ENCODE measurements at places on chromosomes 2 and 18.

DNA sequence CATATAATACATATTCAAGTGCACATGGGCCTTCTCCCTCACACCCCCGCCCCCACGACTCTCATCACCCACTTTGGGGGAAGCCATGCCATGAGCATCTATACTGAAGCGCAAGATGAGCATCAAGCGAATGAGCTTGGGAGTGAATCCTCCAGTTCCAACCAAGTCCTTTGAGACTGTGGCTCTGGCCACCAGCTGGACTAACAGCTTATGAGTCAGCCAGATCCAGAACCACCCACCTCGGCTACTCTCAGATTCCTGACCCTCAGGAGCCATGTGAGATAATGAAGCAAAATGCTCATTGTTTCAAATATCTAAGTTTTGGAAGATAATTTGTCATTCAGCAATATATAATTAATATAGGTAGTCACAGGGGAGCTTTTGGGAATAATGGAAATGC, 22.2 kb upstream of the IL1RL1 start:
- no peak overlapping the region for H3K4me3 ChIP-seq
- DNase-seq = no peak
- H3K27ac ChIP-seq = no peak overlapping the region
- H3K27me3 ChIP-seq = peaks cover 7% of the 10 kb centered on the region
- no peaks in the 10 kb centered on the region for H3K36me3 ChIP-seq

DNA sequence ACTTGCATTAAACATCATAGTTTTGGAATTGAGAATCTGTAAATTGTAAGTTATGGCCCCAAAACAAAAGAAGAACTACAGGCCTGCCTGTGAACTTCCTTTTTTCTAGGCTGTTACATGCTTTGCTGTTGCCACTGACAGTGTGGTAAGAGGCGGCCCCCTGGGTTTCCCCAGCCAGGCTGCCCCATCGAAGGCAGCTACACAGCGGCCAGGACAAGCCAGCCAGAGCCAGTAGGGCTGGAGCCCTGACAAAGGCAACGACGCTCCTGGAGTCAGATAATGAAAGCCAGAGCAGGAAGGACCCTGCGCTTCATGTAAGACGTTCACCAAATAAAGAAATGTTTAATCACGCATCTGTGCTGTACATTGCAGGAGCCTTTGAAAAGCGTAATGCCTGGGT, 55.0 kb downstream of the ANKRD44 start:
- H3K27me3 ChIP-seq = no peaks in the 10 kb centered on the region
- peak overlapping the region; percentile 6 for H3K27ac ChIP-seq
- H3K4me1 ChIP-seq = peaks cover 16% of the 10 kb centered on the region
- H3K36me3 ChIP-seq = no peaks in the 10 kb centered on the region

DNA sequence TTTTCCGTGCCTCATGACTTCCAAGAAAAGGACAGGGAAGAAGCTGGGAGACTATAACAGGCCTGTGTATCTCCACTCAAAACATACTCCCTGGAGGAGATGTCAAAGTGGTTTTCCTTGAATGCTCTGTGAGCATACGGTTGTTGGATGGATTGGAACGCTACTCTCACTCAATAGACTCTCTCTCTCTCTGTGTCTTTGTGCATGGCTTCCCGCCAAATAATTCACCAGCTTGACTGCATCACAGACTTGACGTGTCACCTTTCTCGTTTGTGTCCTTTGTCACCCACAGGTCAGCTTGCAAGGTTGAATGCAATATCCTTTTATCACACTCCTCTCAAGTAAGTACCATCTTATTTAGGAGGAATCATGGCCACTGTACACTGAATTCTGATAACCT, 156.8 kb upstream of the MAPRE2 start:
- no peaks in the 10 kb centered on the region for H3K4me1 ChIP-seq
- H3K36me3 ChIP-seq = no peaks in the 10 kb centered on the region
- no peak for DNase-seq
- H3K27ac ChIP-seq = no peak overlapping the region

DNA sequence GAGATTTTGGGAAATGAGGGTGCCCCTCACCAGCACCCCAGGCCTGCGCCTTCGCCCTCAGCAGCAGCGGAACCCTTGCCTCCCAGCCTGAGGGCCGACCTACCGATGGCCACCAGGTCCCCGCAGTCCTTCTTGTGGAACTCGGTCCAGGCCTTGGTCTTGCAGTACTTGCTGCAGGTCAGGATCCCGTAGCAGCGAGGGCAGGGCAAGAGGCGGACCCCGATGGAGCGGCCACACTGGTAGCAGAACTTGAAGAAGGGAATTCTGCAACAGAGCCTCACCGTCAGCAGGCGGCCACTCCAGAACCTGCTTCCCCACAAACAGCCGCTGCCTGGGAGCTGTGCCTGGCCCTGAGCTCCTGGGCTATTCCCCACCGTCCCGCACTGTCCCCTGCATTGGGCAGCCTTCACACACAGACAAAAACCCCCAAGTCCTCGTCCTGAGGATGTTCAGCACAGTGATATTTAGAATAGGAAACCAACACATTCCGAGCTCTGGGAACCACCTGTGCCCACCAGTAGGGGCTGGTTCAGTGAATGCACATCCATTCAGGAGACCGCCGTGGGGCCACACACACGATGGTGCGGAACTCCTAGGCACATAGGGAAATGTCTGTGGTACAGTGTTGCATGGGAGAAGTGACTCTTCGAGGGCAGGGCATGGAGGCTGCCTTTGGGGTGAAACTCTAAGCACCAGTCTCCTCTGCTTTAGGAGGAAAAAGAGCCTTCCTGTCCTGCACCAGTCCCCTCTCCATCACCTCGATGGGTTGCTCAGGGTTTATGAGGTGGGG, 45.6 kb downstream of the GPC1 start:
- peaks cover 11% of the 10 kb centered on the region for H3K36me3 ChIP-seq
- H3K27ac ChIP-seq = no peak overlapping the region
- peak; percentile 1 for DNase-seq
- H3K4me3 ChIP-seq = no peak overlapping the region
- H3K4me1 ChIP-seq = no peaks in the 10 kb centered on the region

GRCh38 chr18:66317243-66318090, 286.4 kb downstream of the CDH19 start:
- no peaks in the 10 kb centered on the region for H3K27me3 ChIP-seq
- H3K4me1 ChIP-seq = no peaks in the 10 kb centered on the region
- H3K36me3 ChIP-seq = no peaks in the 10 kb centered on the region
- H3K4me3 ChIP-seq = no peak overlapping the region

GRCh38 chr18:50051288-50051687, 143.7 kb downstream of the MYO5B start:
- H3K4me1 ChIP-seq = no peaks in the 10 kb centered on the region
- no peak overlapping the region for H3K27ac ChIP-seq
- no peaks in the 10 kb centered on the region for H3K36me3 ChIP-seq

GRCh38 chr2:239152916-239153305, 247.9 kb downstream of the HDAC4 start:
- no peak overlapping the region for H3K27ac ChIP-seq
- DNase-seq = no peak
- no peaks in the 10 kb centered on the region for H3K4me1 ChIP-seq
- no peaks in the 10 kb centered on the region for H3K27me3 ChIP-seq

DNA sequence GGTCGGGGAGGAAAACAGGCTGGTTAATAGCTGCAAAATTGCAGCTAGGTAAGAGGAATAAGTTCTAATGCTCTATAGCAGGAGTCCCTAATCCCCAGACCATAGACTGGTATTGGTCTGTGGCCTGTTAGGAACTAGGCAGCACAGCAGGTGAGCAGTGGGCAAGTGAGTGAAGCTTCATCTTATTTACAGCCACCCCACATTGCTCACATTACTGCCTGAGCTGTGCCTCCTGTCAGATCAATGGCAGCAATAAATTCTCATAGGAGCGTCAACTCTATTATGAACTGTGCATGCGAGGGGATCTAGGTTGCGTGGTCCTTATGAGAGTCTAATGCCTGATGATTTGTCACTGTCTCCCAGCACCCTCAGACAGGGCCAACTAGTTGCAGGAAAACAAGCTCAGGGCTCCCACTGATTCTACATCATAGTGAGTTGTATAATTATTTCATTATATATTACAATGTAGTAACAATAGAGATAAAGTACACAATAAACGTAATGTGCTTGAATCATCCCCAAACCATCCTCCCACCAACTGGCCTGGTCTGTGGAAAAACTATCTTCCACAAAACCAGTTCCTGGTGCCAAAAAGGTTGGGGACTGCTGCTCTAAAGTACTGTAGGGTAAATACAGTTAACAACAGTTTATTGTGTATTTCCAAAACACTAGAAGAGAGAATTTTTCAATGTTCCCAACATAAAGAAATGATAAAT, 91.7 kb upstream of the TFCP2L1 start:
- H3K4me3 ChIP-seq = no peak overlapping the region
- H3K4me1 ChIP-seq = no peaks in the 10 kb centered on the region
- no peak overlapping the region for H3K27ac ChIP-seq
- DNase-seq = no peak

GRCh38 chr2:203994735-203995134, 58.2 kb downstream of the ICOS start:
- no peaks in the 10 kb centered on the region for H3K27me3 ChIP-seq
- H3K36me3 ChIP-seq = no peaks in the 10 kb centered on the region
- H3K27ac ChIP-seq = no peak overlapping the region
- peaks cover 8% of the 10 kb centered on the region for H3K4me1 ChIP-seq
- H3K4me3 ChIP-seq = no peak overlapping the region
- no peak for DNase-seq

DNA sequence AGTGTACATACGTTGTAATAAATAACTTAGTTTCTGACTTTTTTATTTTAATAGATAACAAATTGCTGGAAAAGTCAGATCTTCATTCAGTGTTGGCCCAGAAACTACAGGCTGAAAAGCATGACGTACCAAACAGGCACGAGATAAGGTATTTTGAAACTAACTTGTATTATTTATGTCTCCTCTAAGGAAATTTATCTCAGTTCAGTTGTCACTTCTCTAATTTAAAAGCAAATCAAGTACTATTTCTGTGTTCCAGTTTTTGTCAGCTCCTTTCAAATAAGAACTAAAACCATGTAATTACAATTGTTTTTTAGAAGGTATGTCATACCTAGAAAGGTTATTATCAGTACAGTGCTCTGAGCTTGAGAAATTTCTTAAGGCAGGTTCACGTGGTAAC, 4.6 kb downstream of the ATG16L1 start:
- peaks cover 27% of the 10 kb centered on the region for H3K4me1 ChIP-seq
- no peak for DNase-seq
- H3K27me3 ChIP-seq = no peaks in the 10 kb centered on the region
- H3K27ac ChIP-seq = no peak overlapping the region
- H3K4me3 ChIP-seq = no peak overlapping the region

- H3K27me3 ChIP-seq = no peaks in the 10 kb centered on the region
- H3K36me3 ChIP-seq = peaks cover 51% of the 10 kb centered on the region
- no peak overlapping the region for H3K27ac ChIP-seq
- no peak for DNase-seq
Observed at GRCh38 chr18:35331367-35332087, 12.7 kb downstream of the ZNF24 start.

DNA sequence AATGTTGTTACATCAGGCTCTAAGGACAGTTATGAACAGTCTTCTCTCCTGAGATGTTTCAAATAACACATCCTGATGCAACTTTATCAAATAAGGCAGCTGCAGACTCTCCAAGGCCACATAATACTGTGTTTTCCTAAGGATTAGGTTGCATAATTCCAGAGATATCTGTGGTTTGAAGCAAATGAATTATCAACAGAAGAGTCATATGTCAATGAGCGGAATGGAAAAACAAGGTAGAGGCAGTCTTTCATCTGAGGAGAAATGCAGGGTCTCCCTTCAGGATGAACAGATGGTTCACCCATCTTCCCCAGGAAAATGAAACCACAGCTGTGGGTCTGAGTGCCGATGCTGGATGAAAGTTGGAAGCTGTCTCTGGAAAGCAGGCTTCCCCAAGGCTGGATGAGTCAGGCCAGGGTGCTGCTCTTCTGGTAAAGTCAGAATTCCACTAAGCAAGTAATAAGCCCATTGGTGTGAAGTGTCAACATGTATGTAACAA, 22.2 kb downstream of the LYG1 start:
- H3K36me3 ChIP-seq = 0 out of 2 replicates have a peak, but pooled peaks cover 2% of the 10 kb centered on the region
- DNase-seq = no peak
- no peaks in the 10 kb centered on the region for H3K27me3 ChIP-seq
- H3K27ac ChIP-seq = no peak overlapping the region

DNA sequence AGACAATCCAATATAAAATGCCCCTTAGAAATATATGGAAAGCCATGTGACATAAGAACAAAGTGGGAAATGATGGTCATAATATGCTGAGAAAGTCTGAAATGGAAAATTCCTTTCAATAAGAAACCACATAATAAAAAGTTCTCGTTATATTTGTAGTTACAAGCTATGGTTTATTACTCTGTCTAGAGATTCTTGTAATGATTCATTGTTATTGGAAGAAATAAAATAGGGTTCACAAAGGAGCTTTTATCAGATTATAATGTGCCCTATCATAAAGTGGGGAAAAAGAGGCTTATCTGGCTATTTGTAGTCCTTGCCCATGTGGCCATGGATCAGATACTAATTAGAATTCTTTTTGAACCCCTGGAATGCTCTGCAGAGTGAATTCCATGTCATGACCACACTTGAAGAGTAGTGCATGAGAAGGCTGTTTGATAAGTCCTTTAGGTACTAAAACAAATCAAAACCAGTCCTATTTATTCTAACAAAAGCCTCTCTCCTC, 420.7 kb upstream of the NRP2 start:
- H3K27ac ChIP-seq = no peak overlapping the region
- no peaks in the 10 kb centered on the region for H3K27me3 ChIP-seq
- no peak overlapping the region for H3K4me3 ChIP-seq

DNA sequence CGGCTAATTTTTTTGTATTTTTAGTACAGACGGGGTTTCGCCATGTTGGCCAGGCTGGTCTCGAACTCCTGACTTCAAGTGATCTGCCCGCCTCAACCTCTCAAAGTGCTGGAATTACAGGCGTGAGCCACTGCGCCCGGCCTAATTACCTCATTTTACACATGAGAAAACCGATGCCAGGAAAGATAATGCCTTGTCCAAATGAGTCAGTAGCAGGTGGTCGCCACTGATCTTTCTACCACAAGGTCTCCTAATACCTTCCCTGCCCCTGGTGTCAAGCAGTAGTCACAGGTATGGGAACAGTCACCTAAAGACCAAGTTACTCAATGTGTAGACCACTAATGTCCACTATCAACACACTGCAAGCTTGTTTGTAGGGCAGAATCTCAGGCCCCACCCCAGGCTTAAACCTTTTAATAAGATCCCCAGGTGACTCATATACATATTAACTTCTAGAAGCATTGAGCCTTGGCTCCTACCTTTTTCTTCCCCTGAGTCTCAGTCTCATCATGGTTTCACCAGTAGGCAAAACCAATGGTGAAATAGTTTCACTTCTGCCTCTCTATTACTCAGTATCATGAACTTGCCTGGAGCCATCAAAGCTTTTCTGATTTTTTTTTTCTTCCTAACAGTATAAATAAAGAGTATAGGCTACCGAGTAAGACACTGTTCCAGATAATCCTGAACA, 6.9 kb upstream of the EPB41L5 start:
- H3K27me3 ChIP-seq = no peaks in the 10 kb centered on the region
- DNase-seq = no peak
- no peak overlapping the region for H3K4me3 ChIP-seq
- H3K36me3 ChIP-seq = no peaks in the 10 kb centered on the region

GRCh38 chr2:241565411-241565810, 6.9 kb downstream of the BOK start:
- H3K4me1 ChIP-seq = no peaks in the 10 kb centered on the region
- no peaks in the 10 kb centered on the region for H3K27me3 ChIP-seq
- no peak overlapping the region for H3K4me3 ChIP-seq
- H3K36me3 ChIP-seq = no peaks in the 10 kb centered on the region

All from DND-41 (cell line).